ENCODE measurements at places on chromosomes 4 and X.
A peak's percentile ranks its signal among the peaks of the same experiment; 100 is the strongest.

DNA sequence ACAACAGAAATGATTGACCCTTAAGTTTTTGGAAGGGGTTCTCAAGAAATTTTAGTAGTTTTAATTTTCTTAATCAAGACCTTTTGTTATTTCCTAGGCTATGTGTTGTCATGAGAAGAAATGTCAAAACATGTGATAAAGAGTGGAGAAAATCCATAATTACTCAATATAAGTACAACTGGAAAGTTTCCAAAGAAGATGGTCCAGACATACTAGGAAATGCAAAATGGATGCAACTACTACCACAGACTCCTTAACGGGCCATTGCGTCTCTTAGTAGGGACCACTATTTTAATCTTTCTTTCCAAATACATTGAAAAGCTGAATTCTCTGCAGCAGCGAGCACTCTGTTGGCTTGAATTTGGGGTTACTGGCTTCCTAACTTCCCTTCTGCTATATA lies 148.8 kb downstream of the NWD2 start:
- DNase-seq, result no peak

DNA sequence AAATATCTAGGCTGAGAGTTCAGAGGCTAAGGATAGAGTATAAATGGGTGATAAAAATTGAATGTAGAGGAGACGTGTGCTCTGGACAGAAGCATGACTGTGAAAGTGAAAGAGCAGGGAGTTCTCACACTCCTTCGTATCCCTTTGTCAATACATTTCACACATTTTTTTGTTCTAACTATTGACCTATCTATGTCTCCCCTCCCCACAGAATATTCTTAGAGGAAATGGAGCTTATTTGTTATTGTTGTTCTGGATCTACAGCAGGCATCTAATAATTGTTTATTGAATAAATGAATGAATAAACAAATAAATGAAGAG lies 57.6 kb downstream of the ENPEP start:
- DNase-seq, result no peak

- no peak for DNase-seq
These were observed 36.4 kb downstream of the F9 start for GRCh38 chrX:139566981-139567380.

DNA sequence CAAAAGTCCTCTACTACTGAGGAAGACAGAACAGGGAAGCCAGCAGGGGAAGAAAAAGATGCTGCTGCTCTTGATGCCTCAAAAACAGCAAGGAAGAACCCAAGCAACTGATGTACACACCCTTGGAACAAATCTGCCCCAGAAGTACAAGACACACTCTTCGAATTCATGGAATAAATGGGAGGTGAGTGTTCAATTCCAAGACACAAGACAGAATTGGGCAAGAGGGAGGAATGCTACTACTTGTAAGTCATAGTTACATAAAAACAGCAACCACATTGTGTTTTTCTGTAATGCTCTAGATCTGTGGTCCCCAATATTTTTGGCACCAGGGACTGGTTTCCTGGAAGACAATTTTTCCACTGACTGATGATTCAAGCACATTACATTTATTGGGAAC lies 58.0 kb upstream of the H2AZ1 start:
- no peak for DNase-seq

GRCh38 chr4:183722731-183723560 lies 63.9 kb downstream of the TRAPPC11 start:
- DNase-seq, result peak; percentile 63

All from NCI-H1048 (cell line).